Glomerular endothelial cell (primary cell): ENCODE measurements at places on chromosomes 2 and 18. TPM values are rescaled to one million over a fixed set of nuclear protein-coding genes. Genes with fewer than 3 reads are reported as not detected.

Gene EVX2
- total RNA-seq: not detected in 2 replicates

Gene ALPP
- total RNA-seq: not detected in 2 replicates

Gene GDF7
- total RNA-seq: 0.73 and 9.5 TPM in 2 replicates

Gene KLHL30
- 0.12 TPM in 1 of 2 replicates, not detected in the other for total RNA-seq

Gene SIX3
- total RNA-seq: not detected in 2 replicates

Gene NTSR2
- total RNA-seq: not detected in 2 replicates

Gene ST8SIA5
- total RNA-seq: 0.24 and 2.6 TPM in 2 replicates

Gene SULT1C3
- total RNA-seq: not detected in 2 replicates

Gene PROC
- total RNA-seq: not detected in 2 replicates

Gene PSTPIP2
- 6.9 and 8.9 TPM in 2 replicates for total RNA-seq

Gene RAB6C
- total RNA-seq: not detected in 2 replicates

Gene PPP1R1C
- total RNA-seq: 0.93 and 1.4 TPM in 2 replicates

Gene CRYBA2
- not detected in 2 replicates for total RNA-seq

Gene COL4A4
- total RNA-seq: under 0.01 and 0.12 TPM in 2 replicates

Gene MARCO
- not detected in 2 replicates for total RNA-seq

Gene ZBTB7C
- 0.06 and 0.34 TPM in 2 replicates for total RNA-seq

Gene PER2
- total RNA-seq: 1.5 and 3.7 TPM in 2 replicates

DNA sequence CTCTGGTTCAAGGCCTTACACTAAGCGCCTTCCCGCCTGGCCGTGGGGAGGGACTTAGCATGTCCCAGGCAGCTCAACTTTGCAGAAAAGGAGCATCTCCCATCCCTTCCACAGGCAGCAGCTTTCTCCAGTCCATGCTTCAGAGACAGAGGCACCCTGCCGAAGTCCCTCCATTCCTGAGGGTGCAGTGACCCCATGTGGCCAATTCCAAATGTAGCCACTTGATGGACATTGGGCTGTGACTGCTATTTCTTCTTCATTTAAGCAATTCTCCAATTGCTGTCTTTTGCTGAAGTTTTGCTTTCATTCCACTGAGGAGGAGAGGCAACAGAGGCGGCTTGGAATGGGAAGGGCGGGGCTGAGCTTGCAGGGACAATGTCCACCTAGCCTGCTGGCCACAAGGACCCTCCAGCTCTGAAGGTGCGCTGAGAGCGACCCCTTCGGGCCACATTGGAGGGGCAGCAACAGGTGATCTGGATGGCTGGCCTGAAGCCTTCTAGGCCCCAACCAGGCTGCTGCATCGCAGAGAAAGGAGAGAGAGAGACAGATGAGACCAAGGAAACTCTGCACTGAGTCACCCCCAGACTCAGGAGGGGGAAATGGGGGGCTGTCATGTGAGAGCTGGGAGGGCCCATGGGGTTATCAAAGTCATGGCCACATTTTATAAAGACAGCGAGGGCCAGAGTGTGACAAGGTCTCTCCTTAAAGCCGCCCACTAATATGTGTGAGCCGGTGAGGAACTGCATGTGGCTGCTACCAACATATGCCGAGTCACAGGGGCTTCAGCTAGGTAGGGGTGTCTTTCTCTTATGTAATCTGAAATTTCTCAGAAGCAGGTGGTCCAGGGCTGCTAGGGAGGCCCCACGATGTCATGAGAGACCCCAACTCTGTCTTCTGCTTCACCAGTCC is 61.3 kb downstream of the LONRF2 start:
- DNase-seq: no peak

GRCh38 chr18:54557958-54558357 is 33.1 kb upstream of the DYNAP start:
- DNase-seq: no peak

GRCh38 chr18:8586941-8587340 is 22.3 kb upstream of the RAB12 start:
- DNase-seq: no peak

DNA sequence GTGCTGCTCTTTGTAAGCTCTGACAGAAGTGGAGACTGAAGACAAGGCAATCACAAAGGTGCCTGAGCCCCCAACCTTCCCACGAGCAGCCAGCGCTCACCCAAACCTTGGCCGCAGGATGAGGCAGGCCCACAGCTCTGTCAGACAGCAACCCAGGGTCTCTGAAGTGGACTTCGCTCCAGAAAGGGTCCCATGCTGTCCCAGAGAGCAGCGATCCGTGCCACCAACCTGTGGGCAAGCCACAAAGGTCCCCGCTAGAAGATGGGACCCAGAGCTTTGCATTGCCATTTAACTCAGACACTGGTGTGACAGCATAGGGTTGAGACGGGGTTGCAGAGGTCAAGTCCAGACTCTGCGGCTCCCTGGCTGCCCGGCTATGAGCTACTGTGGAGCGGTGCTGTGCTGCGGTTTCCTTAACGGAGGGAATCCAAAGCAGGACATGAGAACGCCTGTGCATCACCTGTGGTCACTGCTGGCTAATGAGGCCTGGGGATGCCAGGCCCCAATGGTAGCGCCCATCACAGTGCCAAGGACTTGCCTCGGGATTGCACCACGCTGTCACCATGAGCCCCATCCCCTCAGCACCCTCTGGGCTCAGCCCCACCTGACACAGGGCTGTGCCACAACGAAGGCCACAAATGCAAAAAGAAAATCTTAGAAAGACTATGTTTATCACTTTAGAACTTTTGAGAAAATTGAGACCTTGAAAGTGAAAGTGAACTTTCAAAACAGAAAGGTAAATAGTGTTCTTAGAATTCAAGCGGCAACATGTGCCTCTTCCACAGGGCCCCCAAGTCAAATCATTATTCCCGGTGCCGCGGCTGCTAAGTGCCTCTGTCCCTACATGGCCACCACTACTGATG is 103.4 kb downstream of the HDAC4 start:
- DNase-seq: no peak

- DNase-seq: no peak
Observed at GRCh38 chr2:70087702-70088597, 673 bp downstream of the PCBP1 start.

DNA sequence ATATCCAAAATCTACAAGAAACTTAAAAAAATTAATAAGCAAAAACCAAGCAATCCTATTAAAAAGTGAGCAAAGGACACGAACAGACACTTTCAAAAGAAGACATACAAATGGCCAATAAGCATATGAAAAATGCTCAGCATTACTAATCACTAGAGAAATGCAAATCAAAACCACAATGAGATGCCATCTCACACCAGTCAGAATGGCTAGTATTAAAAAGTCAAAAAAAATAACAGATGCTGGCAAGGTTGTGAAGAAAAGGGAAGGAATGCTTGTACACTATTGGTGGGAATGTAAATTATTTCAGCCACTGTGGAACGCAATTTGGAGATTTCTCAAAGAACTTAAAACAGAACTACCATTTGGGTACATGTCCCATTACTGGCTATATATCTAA is 128.8 kb upstream of the SESTD1 start:
- no peak for DNase-seq

DNA sequence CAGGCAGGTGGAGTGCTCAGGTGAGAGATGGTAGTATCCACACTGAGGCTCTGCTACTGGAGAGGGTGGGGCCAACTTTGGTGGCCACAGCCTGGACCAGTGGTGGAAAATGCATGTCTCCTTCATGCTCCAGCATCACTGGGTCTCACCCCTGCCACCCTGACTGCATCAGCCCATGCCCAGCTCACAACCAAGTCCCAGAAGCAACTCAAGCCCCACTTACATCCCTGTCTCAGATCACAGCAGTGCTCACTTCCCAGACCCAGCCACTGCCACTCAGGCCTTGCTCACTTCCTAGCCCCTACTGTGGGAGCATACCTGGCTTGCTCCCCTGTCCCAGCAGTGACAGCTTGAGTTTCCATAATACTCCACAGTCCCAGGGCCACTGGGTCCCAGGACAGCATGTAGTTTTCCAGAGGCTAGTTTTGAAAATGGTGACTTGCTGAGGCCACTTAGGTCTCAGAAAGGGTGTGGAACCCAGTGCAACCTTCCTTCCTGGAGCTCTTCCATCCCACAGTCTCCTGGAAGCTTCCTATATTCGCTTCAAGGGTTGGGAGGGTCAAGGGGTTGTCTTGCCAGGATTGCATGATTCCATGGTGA is 58.8 kb downstream of the GPC1 start:
- DNase-seq: no peak

GRCh38 chr18:3411854-3412268 is 38.1 kb upstream of the TGIF1 start:
- no peak for DNase-seq

DNA sequence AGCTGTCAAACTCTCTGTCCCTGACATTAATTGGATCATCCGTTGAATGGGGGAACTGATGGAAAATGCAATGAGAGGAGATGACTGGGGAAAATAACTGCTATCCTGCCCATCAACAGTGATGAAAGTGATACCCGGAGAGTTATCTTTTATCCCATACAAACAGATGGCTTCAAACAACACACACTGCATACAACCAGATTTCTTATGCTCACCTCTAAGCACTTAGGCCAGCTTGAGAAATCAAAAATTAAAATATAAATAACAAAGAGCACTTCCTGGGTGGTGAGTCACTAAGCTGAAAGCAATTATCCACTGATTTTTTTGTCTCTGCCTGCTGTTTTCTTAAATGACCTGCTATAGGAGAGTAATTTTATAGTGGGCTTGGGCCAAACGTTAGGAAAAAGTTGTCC is 237.6 kb upstream of the RGPD4 start:
- no peak for DNase-seq

- DNase-seq: no peak
Observed at GRCh38 chr2:28527196-28527595, 31.3 kb downstream of the PLB1 start.

DNA sequence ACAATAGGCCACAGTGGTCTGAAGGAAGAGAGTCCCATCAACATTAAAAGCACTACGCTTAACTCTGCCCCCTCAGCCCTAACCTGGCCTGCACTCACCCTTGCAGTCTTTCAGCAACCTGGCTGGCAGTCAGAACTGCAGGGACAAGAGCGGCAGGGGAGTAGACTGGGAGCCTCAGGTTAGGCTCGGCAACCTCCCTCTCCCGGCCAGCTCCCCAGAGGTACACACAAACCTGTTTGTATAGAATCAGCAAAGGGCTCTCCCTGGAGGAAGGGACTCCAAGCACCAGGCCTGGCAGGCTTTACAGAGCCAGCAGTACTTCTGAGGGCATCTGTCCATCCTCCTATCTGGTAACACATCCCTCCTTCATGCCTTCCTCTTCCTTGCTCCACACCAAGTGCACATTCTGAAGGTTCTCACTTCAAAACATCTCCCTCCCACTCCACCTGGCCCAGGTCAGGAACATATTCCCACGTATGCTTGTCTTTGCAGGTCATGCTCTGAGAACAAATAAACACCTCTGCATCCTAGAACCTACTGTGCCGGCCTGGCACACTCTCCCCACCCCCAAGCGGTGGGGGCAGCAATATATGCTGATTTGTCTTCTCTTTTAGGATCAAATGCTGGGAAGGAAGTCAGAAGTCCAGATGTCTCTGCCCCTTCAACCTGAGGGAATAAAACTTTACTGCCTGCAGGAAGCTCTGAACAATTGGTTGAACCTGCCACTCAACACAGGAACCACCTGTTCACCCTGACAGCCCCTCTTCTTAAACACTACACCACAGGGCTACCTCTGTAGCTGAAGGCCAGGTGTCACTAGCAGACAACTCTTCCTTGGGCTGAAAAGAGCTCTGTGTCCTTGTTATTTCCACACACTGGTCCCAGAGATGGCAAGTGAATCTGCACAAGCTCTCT is 12.6 kb upstream of the SFXN5 start:
- DNase-seq: no peak

DNA sequence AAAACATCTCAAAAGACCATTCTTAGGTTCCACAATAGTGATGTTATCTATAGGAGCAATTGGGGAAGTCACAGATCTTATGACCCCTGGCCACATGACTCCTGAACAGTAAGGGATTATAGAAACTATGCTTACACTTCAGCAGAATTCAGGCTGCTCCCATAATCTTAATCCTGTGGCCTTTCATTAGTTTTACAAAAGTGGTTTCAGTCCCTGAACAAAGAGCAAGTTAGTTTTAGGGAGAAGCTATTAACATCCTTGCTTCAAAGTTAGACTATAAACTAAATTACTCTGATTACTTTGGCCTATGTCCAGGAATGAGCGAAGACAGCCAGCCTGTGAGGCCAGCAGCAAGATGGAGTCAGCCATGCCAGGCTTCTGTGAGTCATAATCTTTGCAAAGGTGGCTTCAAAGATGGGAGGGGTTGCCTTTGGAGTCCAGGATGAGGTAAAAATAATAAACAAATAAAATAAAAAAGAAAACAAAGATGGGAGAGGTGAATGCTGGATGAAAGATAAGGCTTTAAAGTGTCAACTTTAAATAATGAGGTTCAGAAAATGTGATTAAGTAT is 168.7 kb upstream of the NDUFV2 start:
- no peak for DNase-seq

GRCh38 chr2:228105526-228106250 is 75.8 kb downstream of the SPHKAP start:
- DNase-seq: no peak

DNA sequence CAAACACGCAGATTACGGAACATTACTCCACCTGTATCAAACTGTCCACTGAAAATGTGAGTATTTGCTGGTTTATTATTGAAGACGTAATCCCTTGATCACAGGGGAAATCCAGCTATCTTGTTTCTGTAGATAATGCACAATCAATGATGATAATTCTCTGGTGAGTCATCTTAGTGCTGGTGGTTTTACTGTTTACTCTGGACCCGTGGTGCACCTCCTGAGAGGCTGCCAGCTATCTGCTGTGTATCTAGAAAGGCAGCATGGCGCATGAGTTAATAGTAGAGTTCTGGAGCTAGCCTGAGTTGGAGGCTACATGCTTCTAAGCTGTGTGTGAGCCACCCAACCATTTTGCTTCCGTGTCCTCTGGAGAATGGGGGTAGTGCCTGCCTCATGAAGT is 6.5 kb downstream of the NCAPH start:
- no peak for DNase-seq

DNA sequence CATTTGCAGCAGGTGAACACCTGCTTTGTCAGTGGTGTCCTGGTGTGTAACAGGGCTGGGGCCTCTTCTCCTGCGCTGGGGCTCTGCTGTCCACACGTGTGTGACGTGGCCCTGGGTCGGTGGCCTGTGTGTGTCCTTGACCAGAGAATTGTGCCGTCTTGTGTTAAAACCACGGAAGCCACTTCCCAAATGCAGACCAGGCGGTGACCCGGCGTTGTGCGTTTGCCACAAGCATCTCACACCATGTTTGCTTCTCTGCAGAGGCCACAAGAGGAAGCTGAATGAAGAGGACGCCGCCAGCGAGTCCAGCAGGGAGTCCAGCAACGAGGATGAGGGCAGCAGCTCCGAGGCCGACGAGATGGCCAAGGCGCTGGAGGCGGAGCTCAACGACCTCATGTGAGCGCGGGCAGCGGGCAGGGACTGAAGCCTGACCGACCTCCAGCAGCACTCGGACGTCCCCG is 44.3 kb upstream of the KCNG2 start:
- DNase-seq: no peak
